ENCODE measurements at places on chromosomes 16 and 17.

DNA sequence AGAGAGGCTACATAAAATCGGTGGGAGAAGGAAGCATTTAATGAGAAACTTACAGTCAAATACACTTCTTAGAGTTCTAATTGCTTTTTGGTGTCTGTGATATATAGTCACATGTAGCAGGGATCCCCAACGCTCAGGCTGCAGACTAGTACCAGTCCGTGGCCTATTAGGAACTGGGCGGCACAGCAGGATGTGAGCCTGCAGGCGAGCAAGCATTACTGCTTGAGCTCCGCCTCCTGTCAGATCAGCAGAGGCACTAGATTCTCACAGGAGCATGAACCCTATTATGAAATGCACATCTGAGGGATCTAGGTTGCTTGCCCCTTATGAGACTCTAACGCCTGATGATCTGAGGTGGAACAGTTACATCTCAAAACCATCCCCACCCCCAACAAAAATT lies 158.5 kb downstream of the TANC2 start:
- DNase-seq: no peak

DNA sequence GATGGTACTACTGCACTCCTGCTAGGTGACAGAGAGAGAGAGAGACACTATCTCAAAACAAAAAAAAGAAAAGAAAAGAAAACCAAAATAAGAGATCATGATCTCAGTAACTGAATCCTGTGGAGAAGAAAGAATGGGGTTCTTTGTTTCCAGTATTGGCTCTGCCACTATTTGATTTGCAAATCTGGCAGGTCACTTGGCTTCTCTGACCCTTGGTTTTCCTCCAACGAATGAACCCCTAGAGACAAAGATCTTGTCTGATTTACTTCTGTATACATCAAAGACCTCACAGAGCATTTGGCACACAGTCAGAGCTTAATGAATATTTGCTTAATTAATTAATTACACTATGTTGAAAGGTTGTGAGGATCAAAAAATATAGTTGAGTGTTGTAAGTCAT lies 47.9 kb upstream of the NLK start:
- DNase-seq: no peak

DNA sequence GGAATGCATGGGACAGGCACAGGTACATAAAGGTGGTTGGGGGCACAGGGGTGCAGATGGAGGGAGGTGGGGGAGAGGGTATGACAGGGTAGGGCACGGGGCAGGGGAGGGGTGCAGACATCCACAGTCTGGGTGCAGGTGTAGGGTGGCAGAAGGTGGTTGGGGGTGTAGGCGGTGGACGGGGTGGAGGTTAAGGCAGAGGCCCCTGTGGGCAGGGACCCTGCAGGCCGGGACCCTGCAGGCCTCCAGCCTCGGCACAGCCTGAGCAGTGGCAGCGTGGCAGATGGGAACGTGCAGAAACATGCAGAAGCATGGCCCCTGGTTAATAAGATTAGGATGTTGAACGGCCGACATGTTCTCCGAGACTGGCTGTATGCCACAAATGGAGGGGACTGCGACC lies 115.2 kb downstream of the RBFOX3 start:
- DNase-seq: no peak

DNA sequence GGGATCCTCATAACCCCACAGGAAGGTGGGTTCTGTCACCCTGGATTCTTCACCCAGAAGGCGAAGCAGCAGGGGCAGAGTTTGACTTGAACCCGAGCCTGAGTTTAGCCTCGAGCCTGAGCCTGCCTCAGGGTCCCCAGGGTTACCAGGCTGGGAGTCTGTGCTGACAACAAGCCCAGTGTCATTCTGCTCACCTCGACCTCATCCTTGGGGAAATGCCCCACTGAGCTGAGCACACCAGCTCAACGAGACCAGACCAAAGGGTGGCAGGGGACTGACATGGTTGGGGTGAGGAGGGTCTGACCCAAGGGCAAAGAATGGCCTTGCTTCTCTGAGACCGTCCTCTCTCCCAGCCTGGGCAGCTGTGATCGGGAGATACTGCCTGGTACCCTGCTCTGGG lies 20.2 kb downstream of the CACNG4 start:
- no peak for DNase-seq

- no peak for DNase-seq
Measured at GRCh38 chr17:63035271-63035670, 69.2 kb downstream of the TANC2 start.

GRCh38 chr17:10171581-10171981 lies 26.8 kb downstream of the GAS7 start:
- no peak for DNase-seq

DNA sequence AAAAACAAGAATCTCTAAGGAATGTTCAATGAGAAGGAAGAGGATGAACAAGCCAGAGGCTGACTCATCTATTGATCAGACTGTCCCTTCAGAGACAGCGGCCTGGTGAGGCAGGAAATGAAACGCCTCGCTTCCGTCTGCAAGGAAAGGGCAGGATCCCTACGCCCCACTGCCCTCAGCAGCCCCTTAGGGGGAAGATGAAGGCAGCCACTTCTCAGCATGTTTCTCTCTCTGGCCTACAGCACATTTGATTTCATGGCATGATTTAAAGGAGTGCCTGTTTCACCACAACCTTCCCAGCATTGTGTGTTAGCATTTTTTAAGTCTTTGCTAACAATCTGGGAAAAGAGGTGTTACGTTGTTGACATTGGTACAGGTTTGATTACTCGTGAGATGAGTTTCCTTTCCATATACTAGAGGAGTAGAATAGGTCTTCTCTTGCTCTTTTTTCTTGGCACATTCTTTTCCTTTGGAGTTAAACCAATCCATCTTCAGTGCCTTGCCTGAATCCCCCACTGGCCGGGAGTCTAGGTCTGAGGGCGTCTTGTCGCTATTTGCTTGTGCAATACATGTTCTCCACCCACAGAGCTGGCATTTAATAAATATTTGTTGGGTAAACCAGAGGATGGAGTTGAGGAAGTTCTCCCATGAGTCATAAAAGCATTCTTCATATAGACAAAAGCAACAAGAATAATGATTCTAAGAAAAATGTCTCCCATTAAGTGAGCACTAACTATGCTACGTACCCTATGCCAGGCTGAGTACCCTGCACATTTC lies 47.4 kb downstream of the RBFOX3 start:
- DNase-seq: no peak

- DNase-seq: no peak
Measured at GRCh38 chr16:30186444-30186781, 3.0 kb downstream of the CORO1A start.

DNA sequence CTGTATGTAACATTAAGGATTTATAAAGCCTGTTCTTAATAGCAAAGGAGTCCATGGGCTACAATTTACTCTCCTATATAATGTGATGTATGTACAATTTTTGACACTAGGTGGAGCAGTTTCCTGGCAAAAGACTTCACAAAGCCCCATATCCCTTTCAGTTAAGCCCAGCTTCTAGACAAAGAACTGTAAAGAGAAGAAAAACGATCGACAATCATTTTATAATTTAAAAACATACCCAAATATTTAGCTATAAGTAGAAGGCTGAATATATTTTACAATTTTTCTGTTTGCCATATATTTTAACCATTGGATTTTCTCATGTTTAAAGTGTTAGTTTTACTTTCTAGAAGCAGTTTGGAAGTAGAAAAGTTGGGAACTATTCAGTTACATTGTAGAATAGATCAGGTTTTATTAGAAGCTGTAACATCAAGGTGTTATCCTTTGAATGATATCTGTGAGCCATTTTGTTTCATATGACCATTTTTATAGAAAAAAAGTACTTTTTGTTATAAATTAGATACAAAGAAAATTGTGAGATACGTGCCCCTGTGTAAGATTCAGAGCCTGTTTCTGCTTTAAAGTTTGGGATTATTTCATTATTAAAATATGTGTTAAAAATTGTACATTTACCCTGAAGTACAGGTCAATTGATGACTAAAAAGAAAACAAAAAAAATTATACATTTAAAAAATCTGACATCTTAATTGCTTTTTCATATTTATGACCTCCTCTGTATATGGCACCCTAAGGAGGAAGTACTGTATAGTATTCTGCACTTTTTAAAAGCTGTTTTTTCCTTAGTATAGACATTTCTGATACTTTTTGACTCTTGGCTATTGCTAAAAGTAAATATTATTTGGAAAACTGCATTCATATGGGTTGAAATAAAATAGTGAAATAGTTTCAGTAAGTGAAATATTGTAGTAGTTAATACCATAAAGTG lies 46.3 kb downstream of the VMP1 start:
- DNase-seq: no peak

DNA sequence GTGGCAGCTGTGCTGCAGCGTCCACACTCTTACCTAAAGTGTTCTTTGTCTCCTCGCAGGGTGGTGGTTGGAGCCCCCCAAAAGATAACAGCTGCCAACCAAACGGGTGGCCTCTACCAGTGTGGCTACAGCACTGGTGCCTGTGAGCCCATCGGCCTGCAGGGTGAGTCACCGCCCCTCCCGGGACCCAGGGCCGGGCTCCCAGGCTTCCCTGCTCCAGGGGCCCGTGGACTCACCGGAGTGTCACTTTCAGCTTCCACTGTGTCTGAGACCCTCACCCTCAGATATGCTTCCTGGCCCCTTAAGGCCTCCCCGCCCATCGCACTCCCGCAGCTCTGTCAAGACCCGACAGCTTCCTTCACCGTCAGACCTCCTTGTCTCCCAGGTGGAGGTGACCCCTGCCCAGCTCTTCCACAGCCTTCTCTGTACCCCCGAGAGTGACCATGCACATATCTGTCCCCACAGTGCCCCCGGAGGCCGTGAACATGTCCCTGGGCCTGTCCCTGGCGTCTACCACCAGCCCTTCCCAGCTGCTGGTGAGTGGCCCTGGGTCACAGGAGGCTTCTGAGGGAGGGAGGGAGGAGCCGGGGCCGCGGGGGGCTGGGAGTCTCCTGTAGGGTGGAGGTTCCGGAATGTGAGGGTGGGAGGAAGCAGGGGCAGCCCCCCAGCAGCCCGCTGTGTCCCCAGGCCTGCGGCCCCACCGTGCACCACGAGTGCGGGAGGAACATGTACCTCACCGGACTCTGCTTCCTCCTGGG lies 1.8 kb downstream of the ITGAX start:
- DNase-seq: no peak

All from activated naive CD4-positive, alpha-beta T cell treated with Interleukin-2 at 50 U/mL for 16 hours (primary cell).